ENCODE measurements at places on chromosomes 6 and 20. TPM values are rescaled to one million over a fixed set of nuclear protein-coding genes. Genes with fewer than 3 reads are reported as not detected.
A peak's percentile ranks its signal among the peaks of the same experiment; 100 is the strongest.

The KCNQ5 gene
- total RNA-seq: 4.1 TPM

The PERP gene
- total RNA-seq: 64.4 TPM

GRCh38 chr6:14903176-14904038, 342.5 kb upstream of the JARID2 start:
- DNase-seq: no peak

- DNase-seq: no peak
Measured at GRCh38 chr6:793261-793660, 100.3 kb upstream of the EXOC2 start.

DNA sequence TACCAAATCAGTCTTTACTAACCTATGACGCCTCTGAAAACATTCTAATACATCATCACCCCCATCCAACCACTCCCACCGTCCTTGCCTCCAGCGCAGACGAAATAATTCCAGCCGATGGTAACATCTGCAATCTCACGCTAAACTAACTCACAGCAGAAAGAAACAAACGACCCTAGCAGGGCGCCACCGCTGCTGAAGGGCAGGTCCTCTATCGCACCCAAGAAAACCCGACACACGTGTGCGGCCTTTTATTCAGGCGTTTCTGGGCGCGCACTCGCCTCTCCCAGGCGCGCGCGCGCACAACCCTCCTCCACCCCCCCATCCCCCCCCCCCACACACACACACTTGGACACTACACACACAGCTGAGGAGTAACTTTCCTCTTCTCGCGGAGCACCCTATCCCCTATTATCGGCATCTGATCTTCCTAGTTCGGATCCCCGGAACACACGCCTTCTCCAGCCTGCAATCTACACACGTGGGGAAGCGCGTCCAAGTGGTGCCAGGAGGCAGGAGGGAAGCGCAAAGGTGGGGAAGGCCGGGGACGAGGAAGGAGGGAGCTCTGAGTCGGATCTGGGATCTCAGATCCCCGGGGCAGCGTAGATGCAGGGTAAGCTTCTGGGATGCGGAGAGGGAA, 1.4 kb downstream of the GFOD1 start:
- peak; percentile 12 for DNase-seq

DNA sequence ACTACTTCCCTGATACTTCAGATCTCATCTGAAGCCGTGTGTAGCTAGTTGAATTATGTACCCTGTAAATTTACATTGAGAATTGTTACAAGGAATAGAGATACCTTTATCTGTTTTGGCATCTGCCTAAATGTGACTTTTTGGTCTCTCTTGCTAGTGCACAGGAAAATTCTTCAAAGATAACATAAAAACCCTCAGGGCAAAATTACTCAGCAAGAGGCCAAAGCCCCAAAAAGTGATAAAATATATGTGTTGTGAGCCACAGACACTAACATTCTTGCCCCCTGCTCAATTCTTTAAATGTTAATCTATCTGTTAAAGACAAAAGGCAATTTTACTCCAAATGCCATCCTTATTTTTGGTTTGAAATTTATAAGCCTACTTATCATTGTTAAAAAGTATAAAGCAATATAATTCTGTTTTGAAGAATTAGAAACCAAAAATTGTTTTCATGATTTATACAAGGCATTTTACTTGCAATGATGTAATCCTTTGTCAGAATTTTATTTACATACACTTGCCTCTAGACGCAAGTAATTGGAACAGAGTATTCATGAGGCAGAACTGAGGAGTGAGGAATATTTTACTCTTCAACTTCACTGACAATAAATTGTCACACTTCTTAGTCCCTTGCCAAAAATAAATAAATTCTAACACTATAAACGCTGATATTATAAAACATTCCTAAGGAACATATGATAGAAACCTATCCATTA, 186.2 kb downstream of the EPM2A start:
- no peak for DNase-seq

DNA sequence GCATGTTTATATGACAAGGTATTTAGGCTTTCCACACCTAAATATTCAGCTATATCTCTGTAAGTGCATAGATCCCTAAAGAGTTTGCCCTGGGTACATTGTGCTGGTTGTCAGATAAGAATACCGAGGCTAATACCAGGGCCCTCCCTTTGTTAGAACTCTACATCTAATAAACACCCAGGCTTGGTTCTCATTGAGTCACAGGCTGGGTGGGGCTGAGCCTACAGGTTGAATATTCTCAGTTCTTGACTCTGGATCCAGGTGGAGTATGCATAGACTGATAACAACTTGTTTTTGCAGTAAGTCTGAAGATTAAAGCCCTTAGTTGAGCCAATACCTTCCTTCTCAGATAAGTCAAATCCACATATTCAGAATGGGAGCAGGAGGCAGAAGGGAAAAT, 312.2 kb upstream of the FLRT3 start:
- DNase-seq: no peak

The MMP24 gene
- total RNA-seq: 1.7 TPM

The TFB1M gene
- 10.7 TPM for total RNA-seq

- no peak for DNase-seq
Measured at GRCh38 chr6:39266375-39266774, 37.1 kb upstream of the KCNK5 start.

The OVOL2 gene
- total RNA-seq: 25.6 TPM

GRCh38 chr6:119350952-119351372, 1.4 kb upstream of the MAN1A1 start:
- no peak for DNase-seq

The DSP gene
- 60.6 TPM for total RNA-seq

The TCP11 gene
- 33.3 TPM for total RNA-seq

DNA sequence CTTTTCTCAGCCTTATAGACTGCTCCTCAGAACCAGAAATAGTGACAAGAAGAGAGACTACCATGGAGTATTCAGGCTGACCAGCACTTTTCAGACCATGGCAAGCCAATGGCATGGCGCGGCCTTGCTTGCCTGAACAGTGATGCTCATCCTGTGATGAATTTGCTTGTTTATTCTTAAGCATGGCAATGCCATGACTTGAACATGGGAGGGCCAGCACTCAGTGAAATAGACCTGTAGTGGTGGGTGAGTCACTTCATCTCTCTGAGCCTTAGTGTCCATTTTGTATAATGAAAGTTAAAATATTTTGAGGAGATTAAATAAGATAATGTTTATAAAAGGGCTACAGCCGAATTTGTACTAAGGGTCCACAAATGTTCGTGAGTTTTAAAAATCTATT, 79.1 kb downstream of the LRRC1 start:
- DNase-seq: no peak

- no peak for DNase-seq
Measured at GRCh38 chr6:109743739-109744138, 52.6 kb downstream of the FIG4 start.

GRCh38 chr6:136989571-136990241, 55.1 kb downstream of the IL20RA start:
- DNase-seq: no peak

DNA sequence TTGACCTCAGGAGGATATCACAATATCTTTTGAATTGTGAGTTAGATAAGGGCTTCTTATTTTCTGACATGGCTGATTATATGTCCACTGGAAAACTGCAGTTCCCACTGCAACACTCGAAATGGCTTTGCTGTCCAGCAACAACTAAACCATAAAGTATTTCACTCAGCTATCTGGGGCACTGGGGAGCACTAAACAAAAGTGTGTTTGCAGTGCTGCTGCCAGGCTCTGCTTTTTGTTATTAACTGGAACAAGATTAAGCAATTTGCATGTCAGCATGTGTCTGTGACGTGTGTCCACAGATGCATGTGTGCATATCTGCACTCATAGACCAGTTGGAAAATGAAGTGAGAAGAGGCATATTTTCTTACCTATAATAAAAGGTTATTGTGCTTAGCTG, 107.8 kb upstream of the CCN2 start:
- no peak for DNase-seq

The TINAG gene
- total RNA-seq: not detected

- no peak for DNase-seq
Measured at GRCh38 chr20:1033751-1034414, 31.8 kb upstream of the RSPO4 start.

- no peak for DNase-seq
Measured at GRCh38 chr20:57076951-57077350, 189.5 kb downstream of the BMP7 start.

DNA sequence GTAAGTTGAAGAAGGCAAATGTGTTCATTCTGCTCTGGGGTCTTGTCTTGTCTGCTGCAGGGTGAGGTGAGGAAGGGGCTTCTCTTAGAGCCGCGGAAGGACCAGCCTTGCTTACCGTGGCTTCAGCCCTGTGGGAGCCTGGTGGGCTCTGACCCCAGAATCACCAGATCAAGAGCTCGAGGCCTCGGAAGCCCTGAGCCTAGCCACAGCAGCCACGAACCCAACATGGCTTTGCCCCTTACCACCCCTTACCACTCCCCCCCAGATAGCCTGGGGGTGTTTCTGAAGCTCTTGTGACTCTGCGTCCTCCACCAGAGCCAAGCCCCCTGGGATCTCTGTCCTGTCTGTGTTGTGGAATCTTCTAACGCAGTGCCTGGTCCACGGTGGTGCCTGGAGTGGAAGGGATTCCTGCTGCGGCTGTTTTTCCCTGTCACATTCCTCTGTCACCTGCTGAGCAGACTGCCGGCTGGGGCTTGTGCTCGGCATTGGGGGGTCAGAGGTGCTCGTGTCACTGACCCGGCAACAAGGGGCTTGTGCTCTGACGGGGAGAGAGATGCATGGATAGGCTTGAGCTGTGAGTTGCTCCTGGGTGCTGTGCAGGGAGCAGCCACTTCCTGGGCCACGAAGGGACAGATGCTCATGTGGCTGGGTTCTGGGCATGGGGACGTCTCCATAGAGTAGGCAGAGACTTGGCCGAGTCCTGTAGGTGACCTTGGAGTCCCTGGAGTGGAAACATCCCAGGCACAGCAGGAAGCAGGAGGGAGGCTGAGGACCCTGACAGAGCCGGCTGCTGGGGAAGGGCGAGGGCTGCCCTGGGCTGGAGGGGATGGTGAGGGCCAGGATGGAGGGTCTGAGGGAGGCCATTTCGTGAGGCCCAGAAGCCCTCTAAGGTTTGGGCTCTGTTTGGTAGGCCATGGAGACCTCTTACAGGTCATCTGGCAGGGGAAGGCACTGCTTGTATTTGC, 316.0 kb downstream of the QKI start:
- no peak for DNase-seq

GRCh38 chr6:140236732-140237131, 862.3 kb upstream of the CITED2 start:
- DNase-seq: no peak

- no peak for DNase-seq
Measured at GRCh38 chr20:54320148-54320607, 112.3 kb downstream of the PFDN4 start.

GRCh38 chr6:168007592-168008338, 10.3 kb downstream of the KIF25 start:
- DNase-seq: peak; percentile 51

DNA sequence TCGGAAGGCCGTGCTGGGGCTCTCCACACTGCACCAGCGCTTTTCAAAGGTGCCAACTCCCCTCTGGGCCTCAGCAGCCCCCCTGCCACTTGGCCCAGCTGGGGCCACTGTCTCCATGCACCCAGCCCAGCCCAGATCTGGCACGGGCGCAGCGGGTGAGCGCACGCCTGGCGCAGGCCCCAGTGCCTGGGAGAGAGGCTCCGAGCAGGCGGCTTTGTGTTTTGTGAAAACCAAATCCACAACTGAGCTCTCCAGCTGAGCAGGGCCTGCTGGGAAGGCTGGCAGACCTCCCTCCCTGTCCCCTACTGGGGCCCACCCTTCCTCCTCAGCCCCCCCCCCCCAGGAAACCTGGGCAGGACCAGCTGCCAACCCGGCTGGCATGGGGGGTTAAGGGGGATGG, 17.0 kb downstream of the MDGA1 start:
- DNase-seq: no peak

DNA sequence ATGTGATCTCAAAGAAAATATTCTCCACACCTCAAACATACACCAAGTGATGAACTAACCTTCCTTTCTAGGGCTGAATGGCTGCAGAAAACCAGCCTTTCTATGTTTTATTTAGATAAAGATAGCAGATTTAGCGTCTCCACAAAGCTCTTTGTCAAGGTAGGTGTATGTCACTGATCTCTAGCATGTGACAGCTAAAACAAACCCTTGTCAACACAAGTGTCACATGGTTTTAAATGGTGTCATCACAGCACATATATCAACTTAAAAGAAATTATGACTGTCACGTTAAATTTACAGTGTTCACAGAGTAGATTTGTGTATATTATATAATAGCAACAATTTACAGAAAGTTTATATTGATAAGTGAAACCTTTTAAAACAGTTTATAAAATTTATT, 58.3 kb downstream of the TENT5A start:
- DNase-seq: no peak

- no peak for DNase-seq
Measured at GRCh38 chr6:89430201-89430962, 2.6 kb upstream of the ANKRD6 start.

The DPPA5 gene
- total RNA-seq: 4.1 TPM

DNA sequence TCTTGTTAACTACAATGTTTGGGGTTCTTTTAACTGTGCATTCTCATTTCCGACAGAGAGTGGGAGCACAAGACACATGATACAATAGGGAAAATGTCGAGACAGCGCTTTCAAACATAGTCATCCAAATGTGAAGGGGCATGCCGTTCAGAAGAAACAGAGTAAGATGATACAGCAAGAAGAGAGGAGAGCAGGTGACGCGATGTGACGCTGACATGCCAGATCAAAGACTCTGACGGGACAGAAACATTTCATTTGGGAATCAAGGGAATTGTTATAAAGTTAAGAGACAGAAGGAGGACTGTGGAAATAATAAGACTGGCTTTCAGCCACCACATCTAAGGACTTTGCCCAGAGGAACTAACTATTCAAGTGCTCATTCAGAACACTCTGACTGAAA, 117.4 kb downstream of the FAXC start:
- DNase-seq: no peak

DNA sequence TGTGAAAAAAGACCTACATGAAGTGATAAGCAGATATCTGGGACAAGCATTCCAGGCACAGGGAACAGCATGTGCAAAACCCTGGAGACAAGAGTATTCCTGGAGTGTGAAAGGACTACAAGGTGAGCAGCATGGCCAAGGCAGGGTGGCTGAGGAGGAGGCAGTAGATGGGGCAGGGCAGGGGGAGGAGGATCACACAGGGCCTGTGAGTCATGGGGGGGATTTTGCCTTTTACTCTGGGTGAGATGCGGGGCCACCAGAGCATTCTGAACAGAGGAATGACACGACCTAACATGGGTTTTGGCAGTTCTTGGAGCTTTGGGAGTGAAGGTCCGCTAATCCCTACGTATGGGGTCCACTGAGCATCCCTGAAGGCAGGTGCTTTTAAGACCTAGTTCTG, 69.8 kb upstream of the CCN6 start:
- DNase-seq: no peak

- DNase-seq: no peak
Measured at GRCh38 chr6:38114976-38115625, 295.6 kb downstream of the ZFAND3 start.

The ID4 gene
- total RNA-seq: 63.6 TPM

- no peak for DNase-seq
Measured at GRCh38 chr6:114301596-114302219, 41.1 kb downstream of the HS3ST5 start.

- no peak for DNase-seq
Measured at GRCh38 chr20:62860924-62861691, 514 bp downstream of the TCFL5 start.
